ENCODE measurements at places on chromosomes 6 and 20.

DNA sequence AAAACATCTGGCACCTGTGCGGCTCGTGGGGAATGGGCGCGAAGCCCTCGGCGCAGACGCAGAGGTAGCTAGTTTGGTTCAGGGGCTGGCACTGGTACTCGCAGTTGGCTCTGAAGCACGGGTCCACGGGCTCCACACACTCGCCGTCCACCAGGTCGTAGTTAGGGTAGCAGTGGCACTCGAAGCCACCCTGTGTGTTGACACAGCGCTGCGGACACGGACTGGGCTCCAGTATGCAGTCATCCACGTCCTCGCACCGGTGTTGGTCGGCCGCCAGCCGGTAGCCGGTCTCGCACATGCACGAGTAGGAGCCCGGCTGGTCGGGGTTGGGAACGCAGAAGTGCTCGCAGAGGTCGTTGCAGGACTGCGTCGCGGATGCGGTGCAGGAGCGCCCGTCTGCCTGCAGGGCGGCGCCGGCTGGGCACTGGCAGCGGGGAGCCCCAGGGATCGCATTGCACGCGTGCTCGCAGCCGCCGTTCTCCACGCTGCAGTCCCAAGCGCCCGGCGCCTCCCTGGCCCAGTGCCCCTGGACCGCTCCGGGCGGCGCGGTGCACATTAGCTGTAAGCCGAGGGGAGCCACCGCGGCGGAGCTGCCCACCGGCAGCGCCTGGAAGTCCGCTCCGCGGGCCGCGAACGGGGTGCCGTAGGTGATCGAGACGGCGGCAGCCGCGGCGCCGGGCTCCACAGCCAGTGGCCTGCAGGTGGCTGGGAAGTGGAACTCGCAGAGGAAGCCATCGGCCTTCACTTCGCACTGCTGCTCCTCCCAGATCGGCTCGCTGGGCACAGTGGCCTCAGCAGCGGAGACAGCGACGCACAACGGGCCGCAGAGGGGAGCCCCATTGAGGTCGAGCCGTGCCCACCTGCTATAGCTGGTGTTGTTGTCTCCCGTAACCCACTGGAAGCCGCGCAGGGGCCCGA lies 930 bp downstream of the THBD start:
- DNase-seq, result peak; percentile 67

- DNase-seq, result no peak
These were observed 1138.9 kb upstream of the ADGRB3 start for GRCh38 chr6:67496191-67496590.

DNA sequence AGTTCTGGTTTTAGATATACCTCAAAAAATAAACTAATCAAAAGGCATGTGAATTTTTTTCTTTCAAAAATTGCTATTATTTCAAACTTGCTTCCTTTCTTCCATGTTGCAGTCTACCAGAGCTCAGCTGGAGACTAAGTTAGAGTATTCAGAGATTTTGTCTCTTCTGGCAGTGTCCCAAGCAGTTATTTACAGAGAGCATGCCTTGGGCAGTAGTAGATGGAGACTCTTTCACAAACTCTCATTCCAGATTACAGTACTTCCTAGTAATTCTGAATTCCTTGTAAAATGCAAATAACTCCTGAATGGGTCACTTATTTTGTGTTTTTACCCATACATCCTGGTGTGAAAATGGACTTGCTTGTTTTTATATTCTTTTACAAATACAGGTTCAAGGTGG lies 703.4 kb downstream of the EPHA7 start:
- no peak for DNase-seq

DNA sequence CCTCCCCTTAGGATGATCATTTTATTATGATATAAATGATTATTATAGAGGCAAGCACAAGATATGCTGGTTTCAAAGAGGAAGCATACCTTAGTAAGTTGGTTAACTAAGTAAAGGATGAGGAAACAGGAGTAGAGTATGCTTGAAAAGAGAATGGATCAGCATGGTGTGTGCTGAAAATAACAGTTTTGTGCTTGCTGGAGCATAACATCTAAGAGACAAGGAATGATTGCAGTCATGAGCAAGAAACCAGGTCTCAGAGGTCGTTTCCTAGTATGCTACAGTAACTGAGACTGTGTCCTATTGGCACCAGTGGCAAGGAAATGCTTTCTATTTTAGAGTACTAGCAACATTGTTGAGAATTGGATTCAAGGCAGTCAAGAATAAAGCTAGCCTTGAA lies 34.1 kb downstream of the CDC40 start:
- no peak for DNase-seq

All from activated CD4-positive, alpha-beta T cell treated with anti-CD3 and anti-CD28 coated beads, Interleukin-10, Interleukin-2, amounts not matched to agents 100 ng/mL and 50 ng/mL, durations not matched to agents 16 hours and 8 hours (primary cell).